Activated CD4-positive, alpha-beta memory T cell treated with anti-CD3 and anti-CD28 coated beads, Interleukin-2, amount 10 ng/mL, durations not matched to agents 7 days and 5 days (primary cell): ENCODE measurements at places on chromosomes 2 and 18. TPM values are rescaled to one million over a fixed set of nuclear protein-coding genes. Genes with fewer than 3 reads are reported as not detected.
A peak's percentile ranks its signal among the peaks of the same experiment; 100 is the strongest.

- H3K27me3 ChIP-seq, result peaks cover 16% of the 10 kb centered on the region
- no peak for DNase-seq
- peaks cover 11% of the 10 kb centered on the region for H3K36me3 ChIP-seq
- H3K4me1 ChIP-seq, result peaks cover 11% of the 10 kb centered on the region
These were observed 28.0 kb upstream of the ZNF236 start for GRCh38 chr18:76794326-76794725.

The SCN7A gene
- not detected for total RNA-seq

The CHRND gene
- not detected for total RNA-seq

- H3K4me3 ChIP-seq, result no peak overlapping the region
- no peaks in the 10 kb centered on the region for H3K36me3 ChIP-seq
- H3K4me1 ChIP-seq, result no peaks in the 10 kb centered on the region
- DNase-seq, result no peak
- H3K27ac ChIP-seq, result no peak overlapping the region
These were observed 38.2 kb upstream of the CAVIN2 start for GRCh38 chr2:191885098-191885497.

DNA sequence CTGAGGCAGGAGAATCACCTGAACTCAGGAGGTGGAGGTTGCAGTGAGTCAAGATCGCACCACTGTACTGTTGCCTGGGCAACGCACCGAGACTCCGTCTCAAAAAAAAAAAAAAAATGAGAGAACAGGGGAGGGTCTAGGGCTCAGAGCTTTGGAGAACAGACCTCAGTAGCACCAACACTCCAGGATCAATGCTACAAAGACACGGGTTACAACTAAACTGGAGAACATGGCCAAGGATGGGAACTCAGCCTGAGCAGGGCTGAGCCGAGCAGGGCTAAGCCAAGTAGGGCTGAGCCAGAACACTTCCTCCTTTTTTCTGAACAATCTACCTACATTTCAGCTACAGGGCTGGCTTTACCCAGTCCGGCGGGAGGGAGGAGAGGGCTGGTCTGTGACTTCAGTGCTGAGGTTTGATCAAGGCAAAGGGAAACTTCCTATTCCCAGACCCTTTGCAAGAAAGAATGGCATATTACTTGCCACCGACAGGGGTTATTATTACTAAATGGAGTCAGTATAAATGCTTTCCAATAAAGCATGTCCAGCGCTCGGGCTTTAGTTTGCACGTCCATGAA is 2.9 kb upstream of the CASP8 start:
- H3K27ac ChIP-seq, result peak overlapping the region; percentile 98
- H3K36me3 ChIP-seq, result peaks cover 47% of the 10 kb centered on the region
- H3K27me3 ChIP-seq, result no peaks in the 10 kb centered on the region
- peaks cover 69% of the 10 kb centered on the region for H3K4me1 ChIP-seq
- peak overlapping the region; percentile 81 for H3K4me3 ChIP-seq

The MARCHF4 gene
- not detected for total RNA-seq
